Activated naive CD4-positive, alpha-beta T cell treated with anti-CD3 and anti-CD28 coated beads, Interleukin-2, amount 50 U/mL, for 16 hours (primary cell): ENCODE measurements at places on chromosomes 16 and 17.

GRCh38 chr17:47470836-47471235 is 60.1 kb upstream of the NPEPPS start:
- DNase-seq: no peak

DNA sequence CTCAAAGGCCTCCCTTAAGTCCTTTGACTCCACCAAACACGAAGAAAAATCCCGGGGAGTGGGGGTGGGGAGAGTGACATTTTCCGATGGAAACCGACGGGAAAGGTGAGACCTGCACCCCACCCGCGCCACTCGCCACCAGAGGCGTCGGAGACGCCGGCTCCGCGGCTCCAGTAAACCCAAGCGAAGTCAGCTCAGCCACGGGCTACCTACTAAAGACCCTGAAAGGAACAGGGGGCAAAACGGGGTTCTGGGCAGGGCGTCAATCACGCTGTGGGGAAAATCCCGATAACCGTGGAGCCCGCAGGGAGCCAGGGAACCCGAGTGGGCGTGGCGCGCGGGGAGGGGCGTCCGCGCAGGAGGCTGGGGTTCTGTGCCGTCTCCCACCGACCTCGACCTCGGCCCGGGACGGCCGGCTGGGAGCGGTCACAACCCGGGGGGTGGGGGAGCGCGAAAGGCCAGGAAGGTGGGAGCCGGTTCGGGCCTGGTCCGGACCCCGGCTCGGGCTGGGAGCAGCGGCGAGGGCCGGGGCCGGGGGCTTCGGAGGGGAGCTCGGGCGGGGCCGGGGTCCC is 565 bp downstream of the WDR45B start:
- peak; percentile 52 for DNase-seq

DNA sequence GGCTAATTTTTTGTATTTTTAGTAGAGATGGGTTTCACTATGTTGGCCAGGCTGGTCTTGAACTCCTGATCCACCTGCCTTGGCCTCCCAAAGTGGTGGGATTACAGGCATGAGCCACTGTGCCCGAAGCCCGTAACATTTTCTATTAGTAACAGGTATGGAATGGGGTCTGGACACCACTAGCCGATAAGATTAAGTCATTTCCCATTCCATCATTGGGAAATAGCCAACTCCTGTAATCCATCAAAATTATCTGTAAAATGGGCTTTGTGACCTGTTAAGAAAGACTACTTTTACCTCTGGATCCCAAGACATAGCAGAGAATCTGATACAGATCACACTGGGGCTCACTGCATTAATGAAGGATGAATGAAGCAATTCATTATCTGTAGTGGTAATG is 3.9 kb upstream of the LUC7L3 start:
- DNase-seq: no peak

- DNase-seq: no peak
These were observed 9.5 kb downstream of the PROCA1 start for GRCh38 chr17:28702026-28702751.

- DNase-seq: no peak
These were observed 73.9 kb downstream of the SPAG9 start for GRCh38 chr17:51046514-51047384.

GRCh38 chr16:965036-965395 is 5.8 kb downstream of the LMF1 start:
- peak; percentile 9 for DNase-seq

- no peak for DNase-seq
These were observed 41.9 kb downstream of the PIGL start for GRCh38 chr17:16258901-16259300.

DNA sequence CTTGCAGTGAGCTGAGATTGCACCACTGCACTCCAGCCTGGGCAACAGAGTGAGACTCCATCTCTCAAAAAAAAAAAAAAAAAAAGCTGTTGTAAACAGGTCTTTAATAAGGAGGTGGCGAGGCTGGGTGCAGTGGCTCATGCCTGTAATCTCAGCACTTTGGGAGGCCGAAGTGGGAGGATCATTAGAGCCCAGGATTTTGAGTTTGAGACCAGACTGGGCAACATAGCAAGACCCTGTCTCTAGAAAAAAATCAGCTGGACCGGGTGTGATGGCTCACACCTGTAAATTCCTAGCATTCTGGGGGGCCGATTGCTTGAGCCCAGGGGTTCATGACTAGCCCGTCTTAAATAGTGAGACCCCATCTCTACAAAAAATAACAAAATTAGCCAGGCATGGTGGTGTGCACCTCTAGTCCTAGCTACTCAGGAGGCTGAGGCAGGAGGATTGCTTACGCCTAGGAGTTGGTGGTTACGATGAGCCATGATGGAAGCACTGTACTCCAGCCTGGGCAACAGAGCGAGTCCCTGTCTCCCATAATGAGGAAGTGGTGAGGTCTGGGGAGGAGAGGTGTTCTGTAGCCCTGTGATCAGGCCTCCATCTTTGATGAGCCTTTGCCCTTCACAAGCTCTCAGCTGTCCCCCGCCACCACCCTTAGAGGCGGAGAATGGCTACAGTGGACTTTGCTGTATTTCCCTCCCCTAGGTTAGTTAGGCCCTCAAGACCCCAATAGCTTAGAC is 36.2 kb downstream of the ZNF778 start:
- DNase-seq: no peak
